ENCODE measurements at places on chromosomes 13 and 19.

GRCh38 chr13:40508127-40508526 is 158.3 kb downstream of the FOXO1 start:
- DNase-seq = no peak

- no peak for DNase-seq
These were observed 55.7 kb upstream of the NFIC start for GRCh38 chr19:3310711-3311110.

- DNase-seq = no peak
These were observed 42.3 kb downstream of the POLR1D start for GRCh38 chr13:27663947-27664346.

DNA sequence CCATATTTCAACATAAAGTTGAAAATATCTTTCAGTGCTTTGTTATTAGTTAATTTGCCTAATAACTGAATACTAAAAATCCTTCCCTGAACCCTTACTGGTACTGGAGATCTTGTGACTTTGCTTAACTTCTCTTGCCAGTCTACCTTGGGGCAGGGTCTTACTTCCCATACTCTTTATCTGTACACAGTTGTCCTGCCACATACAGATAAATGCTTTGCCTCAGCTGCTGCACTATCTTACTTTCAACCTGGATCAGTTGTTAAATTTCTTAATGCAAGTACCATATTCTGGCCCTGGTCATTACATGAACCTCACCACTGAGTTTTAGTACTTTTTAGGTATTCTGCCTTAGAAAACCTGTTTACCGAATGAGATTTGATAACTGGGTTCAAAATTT is 107.6 kb downstream of the PIBF1 start:
- no peak for DNase-seq

DNA sequence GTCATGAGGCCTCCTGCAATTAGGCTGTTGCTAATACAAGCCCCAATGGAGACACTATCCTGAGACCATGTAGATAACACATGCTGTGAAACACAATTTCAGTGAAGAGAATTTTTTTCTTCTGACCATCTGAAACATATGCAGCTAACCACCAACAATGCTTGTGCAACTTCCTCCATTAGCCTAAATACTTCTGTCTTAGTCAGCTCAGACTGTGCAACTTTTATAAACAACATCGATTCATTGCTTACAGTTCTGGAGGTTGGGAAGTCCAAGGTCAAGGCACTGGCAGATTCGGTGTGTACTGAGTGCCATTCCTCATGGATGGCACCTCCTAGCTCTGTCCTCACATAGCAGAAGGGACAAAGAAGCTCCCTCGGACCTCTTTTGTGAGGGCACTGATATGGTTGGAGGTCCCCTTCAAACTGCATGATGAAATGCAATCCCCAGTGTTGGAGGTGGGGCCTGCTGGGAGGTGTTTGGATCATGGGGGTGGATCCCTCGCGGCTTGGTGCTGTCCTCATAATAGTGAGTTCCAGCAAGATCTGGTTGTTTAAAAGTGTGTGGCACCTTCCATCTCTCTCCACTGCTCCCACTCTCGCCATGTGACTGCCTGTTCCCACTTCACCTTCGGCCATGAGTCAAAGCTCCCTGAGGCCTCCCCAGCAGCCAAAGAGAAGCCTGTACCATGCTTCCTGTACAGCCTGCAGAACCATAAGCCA is 27.7 kb downstream of the STK24 start:
- no peak for DNase-seq

Measured in substantia nigra (tissue), 51 donors.